Hepatocyte (in vitro differentiated cells): ENCODE measurements at places on chromosomes 3 and 15.

DNA sequence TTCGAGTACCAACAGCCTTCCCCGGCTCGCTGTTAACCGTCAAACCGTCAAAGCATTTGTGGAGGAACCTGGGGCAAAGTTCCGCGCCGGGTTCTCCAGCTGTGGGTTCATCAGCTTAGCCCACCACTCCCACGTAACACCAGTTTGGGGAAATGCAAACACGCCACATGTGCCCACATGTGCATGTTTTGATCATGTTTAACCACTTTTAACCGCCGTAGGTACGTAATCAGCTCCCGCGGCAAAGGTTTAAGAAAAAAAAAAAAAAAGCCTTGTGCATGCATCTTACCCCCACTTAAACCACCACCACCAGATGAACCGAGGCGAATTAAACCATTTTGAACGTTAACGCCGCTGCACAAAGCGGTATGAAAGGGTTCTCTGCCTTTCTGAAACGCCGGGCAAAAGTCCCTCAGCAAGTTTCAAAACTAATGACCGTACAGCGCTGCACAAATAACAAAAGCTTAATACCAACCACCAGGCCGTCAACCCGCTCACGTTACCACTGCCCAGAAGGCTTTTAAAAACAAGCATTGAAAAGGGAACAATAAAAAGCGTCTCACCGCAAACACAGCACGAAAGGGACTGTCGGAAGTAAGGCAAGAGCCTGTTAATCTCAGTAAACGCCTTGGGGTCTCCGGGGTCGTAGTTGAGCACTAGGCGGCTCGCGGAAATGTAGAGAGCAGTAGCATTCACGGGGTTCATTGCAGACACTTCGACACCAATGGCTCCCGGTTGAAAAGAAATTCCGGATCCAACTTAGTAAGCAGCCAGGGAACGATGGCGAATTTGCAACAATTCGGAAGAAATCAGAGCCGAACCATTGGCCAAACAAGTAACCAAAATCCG lies 1.5 kb downstream of the MSL2 start:
- peak; percentile 32 for DNase-seq

GRCh38 chr15:39124155-39124552 lies 456.7 kb upstream of the THBS1 start:
- DNase-seq, result no peak

GRCh38 chr15:81097116-81097889 lies 36.8 kb upstream of the CFAP161 start:
- no peak for DNase-seq

- DNase-seq, result no peak
These were observed 19.2 kb downstream of the UBP1 start for GRCh38 chr3:33420966-33421365.

DNA sequence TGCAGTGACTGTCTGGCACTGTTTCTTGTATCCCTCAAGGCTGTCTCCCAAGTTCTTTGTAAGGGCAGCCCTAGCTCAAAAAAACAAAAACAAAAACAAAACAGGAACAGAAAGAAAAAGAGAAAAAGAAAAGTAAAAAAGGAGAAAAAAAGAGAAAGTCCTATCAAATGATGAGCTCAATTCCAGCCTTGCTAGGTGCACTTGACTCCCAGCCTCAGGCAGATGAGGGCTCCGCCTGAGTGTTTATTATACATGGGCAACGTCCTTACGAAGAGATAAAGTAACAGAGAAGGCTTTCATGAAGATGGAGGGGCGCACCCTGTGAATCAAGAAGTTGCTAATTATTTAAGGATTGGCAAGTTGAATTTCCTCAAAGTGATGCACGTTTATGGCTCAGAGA lies 175.3 kb downstream of the MEIS2 start:
- DNase-seq, result no peak

DNA sequence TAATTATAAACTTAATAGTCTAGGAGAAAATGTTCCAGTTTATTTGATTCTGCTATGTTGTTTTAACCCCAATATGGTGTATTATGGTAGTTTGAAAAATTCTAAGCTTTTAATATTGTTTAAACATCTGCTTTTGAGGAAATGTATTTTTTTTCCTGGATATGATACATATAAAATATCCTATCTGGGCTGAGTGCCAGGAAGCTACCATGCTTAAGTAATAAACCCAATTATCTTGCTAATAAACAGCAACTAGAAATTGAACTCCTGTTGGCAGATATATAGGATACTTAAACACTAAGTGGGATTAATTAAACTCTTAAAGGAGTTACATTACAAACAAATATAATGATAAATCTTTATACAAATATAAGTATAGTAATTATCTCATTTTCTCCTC lies 293.7 kb upstream of the GRM7 start:
- DNase-seq, result no peak

DNA sequence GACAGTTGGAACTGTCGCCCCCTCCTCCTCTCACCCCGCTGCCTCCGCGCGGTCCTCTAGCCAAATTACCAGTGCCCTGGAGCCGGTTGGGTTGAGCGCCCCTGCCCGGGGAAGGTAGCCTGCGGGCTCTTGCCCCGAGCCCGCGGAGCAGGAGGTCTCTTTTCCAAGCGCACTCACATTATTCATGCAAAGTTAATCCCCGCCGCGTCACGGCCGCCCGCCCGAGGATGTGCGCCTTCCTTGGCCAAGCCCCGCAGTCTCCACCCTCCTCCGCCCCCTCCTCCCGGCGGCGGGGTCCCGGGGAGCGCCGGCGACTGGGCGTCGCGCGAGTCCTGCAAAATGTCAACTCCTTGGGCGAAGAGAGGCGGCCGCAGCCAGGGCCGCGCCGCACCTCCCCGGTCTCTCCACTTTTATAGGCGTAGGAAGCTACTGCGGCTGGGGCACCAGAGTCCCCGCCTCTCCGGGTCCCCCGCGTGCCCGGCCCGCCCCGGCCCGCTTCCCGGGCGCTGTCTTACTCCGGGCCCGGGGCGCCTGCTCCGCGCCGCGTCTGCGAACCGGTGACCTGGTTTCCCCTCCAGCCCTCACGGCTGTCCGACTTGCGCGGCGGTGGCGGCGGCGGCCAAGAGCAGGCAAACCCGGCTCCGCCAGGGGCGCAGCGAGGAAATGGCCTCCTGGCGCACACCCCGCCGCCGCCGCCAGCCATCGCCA lies at the start of gene THRB:
THRB (minus strand) TSS at position 233 of the 708 bp plus-strand sequence.
- DNase-seq, result peak; percentile 83

DNA sequence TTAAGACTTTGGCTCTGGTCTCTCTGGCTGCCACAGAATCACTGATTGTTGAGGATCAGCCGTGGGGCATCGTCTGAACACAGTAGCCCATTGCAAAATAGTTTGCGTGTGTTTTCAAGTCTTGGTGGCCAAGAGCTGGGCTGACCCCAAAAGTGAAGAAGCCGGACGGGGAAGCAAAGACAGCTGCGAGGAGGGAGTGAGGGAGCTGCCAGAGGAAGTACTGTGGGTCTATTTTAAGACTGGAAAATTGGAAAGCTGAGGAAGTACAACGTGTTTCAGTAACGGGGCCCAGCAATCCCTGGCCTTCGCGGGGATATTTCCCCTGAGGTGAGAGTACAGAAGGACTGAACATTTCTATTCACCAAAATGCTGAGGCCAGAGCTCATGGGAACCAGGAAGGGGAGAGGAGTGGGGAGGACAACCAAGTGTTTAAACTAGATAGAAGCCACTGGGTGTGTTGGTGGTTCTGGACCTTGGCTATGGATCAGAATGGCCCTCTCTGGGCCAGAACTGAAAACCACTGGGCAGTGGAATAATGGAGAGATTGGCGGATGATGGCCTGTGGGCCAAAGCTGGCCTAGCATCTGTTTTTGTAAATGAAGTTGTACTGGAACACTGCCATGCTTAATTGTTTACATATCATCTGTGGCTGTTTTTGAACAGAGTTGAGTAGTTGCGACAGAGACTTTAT lies 34.1 kb upstream of the LIMD1 start:
- no peak for DNase-seq

GRCh38 chr3:98763076-98763475 lies at the start of gene ST3GAL6:
TSS of gene ST3GAL6 (plus strand) at chr3:98763340. CDS start at chr3:98768441, 5,101 bp downstream.
- no peak for DNase-seq

- DNase-seq, result no peak
These were observed 107.3 kb downstream of the HERC1 start for GRCh38 chr15:63726491-63726890.

GRCh38 chr3:18765161-18765560 lies 340.0 kb upstream of the SATB1 start:
- DNase-seq, result no peak

- no peak for DNase-seq
These were observed 7.5 kb upstream of the RHO start for GRCh38 chr3:129520960-129521359.

- no peak for DNase-seq
These were observed 278.6 kb downstream of the EDEM1 start for GRCh38 chr3:5466065-5466464.

DNA sequence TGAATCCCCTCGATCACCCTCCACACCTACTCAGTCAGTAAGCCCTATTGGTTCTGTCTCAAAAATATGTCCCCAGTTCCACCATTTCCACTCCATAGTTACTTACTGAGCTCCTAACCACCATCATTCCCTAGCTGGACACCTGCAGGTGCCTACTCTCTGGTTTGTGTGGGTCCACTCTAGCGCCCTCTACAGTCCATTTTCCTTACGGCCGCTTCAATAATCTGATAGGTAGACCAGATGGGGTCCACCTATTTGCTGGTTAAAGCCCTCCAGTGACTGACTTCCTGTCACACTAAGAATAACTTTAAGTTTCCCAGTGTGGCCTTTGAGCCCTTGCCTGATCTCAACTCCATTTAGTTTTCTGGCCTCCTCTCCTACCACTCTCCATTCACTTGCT lies 5.0 kb downstream of the GXYLT2 start:
- DNase-seq, result no peak

DNA sequence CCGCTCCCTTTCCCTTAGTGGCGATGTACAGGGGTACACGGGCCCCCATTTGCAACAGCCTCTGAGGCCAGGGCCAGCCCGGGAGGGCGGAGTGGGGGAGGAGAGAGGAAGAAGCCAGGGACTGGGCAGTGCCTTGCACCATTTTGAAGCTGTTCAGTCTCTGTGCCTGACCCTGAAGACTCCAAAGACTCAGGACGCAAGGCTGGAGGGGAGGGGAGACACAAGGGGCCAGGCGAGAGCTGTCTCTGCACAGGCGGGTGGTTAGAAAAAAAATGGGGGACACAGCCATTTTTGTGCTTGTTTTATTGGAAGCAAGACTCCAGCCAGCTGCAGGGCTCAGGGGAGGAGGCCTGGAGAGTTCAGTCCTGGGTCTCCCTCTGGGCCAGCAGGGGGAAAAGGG lies 1.6 kb downstream of the RPP25 start:
- DNase-seq, result peak; percentile 27

DNA sequence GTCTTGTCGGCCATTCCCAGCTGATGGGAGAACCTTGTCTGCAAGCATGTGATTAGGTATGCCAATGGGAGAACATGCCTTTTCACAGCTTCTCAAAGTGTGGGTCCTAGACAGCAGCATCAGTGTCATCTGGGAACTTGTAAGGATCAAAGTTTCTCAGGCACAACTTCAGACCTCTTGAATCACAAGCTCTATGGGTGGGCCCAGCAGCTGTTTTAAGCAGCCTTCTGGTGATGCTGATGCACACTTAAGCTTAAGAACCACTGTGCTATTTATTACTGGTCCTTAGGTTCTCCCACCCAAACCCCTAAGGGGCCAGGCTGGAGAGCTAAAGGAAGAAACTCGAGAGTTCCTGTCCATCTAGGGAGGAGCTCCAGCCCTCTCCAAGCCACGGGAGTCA lies 453.9 kb upstream of the PROK2 start:
- DNase-seq, result no peak

- no peak for DNase-seq
These were observed 36.4 kb downstream of the TAMM41 start for GRCh38 chr3:11810276-11810675.

GRCh38 chr3:194300382-194300758 lies 50.8 kb downstream of the CPN2 start:
- peak; percentile 80 for DNase-seq

DNA sequence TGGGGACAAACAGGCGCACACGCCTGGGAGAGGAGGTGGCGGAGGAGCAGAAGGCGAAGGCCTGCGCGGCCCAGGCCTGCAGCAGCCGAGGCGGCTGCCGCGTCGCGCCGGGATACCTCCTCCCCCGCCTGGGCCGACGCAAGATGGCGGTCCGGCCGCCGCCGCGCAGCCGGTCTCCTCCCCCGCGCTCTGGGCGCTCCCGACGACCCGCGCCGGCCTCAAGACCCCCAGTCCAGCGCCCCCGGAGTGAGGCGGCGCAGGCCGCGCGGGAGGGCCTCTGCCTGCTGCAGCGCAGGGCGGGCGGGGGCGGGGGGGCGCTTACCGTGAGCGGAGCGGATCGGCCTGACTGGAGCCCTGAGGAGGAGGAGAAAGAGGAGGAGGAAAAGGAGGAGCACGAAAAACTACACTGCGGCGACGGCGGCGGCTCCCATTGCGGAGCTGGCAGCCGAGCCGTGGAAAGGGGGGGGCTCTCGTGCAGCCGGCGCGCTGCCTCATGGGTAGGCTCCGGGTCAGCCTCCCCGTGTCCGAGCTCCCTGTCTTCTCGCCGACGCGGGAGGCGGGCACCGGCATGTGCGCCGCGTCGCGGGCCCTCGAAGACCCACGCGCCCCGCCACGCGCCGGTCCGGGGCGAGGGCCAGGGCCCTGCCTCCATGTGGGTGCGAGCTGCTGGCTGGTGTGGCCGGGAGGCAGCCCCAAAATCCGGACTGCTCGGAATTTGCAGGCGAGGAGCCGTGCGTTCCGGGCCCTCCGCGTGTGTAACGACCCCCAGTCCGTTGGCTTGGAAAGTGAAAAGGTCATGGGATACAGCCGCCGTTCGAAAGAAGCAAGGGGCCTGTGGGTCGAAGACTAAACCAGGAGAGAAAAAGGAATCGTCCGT lies at the start of gene ZNF280D:
ZNF280D (minus strand) TSS at position 374 of the 877 bp plus-strand sequence. CDS start 26,400 bp downstream, outside the sequence.
- DNase-seq, result no peak

DNA sequence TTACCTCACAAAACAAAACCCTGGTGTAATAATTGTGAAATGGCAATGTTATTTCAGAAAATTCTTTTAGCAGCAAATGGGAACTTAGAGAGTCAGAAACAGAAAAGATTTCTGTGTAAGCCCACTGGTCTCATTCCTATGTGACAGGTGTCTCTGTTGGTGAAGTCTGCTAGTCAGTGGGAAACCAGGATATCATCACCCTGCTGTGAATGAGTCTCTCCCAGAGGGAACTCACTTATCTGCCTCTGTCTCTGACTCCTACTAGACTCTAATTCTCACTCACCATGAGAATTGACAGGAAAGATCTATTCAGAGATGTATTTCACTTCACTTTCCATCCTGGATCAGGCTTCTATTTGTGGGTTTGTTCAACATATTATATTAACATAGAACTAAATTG lies 266.0 kb downstream of the EPHA3 start:
- no peak for DNase-seq

- DNase-seq, result no peak
These were observed 23.9 kb upstream of the HEG1 start for GRCh38 chr3:125079675-125080045.

DNA sequence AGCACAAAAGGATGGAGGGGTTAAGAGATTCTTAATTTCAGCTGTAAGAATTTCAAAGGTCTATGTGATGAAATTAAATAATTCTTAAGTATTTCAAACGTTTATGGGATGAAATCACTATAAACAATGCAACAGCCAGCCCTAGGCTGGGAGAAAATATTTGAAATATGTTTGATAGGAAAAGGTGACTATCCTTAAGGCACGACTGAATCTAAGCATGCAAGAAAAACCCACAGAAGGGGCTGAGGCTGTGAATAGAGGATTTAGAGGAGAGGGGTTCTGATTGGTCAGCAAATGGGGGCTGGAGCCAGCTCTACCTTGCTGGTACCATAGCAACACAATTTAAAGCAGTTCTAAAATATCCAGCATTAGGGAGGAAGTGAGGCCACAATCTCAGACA lies 220.8 kb upstream of the ATP10A start:
- DNase-seq, result no peak

GRCh38 chr3:188295876-188296275 lies 141.9 kb downstream of the LPP start:
- no peak for DNase-seq
